ENCODE measurements at places on chromosomes 6 and 20.

DNA sequence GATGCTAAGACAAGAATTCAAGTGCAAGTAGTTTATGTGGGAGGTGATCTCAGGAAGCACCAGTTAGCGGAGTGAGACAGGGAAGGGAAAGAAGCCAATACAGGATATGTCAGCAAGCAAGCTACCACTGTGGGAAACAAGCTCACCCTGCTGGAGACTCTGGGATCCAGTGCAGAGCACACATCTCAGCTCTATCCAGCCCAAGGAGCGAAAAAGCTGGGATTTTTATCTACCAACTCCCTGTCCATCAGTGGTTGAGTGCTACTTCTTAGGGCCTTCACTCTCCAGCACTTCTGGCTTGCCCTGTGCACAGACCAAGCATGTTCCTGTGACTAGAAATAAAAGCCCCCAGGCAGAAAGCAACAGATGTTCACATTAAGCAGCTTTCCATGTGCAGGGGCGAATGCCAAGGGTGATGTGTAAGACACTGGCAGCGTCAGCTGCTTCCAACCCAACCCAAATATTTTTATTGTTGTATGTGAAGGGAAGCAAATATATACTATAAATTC, 10.8 kb upstream of the RNF24 start:
- peak; percentile 71 for DNase-seq

DNA sequence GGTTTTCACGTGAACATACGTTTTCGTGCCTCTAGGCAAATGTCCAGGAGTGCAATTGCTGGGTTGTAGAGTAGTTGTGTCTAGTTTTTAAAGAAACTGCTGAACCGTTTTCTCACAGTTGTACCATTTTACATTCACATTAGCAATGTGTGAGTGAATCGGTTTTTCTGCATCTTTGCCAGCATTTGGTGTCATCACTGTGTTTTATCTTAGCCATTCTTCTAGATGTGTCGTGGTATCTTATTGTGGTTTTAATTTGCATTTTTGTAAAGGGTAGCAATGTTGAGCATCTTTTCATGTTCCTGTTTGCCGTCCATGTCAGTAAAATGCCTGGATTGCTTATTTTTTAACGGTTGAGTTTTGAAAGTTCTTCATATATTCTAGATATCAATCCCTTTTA, 10.2 kb downstream of the DOK5 start:
- peak; percentile 17 for DNase-seq

DNA sequence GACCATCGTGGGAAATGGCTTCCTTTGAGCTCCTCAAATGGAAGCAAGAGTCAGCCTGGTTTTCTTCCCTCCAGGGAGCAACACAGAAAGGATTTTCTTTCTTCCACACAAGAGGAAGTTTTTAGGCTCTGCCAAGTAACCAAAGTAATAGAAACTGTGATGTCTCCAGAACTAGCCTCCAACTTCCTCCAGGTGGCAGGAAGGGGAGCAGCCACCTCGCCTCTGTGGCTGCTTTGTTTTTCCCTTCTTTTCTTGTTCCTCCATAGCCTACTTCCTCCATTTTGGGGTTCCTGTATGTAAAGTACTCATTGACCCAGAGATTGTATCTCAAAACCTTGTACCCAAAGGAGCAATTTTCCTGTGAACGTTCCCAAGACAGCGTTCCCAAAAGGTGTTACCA, 32.7 kb upstream of the CCR6 start:
- DNase-seq = no peak

- DNase-seq = no peak
Measured at GRCh38 chr6:63493557-63493956, 78.7 kb upstream of the LOC128125822 start.

DNA sequence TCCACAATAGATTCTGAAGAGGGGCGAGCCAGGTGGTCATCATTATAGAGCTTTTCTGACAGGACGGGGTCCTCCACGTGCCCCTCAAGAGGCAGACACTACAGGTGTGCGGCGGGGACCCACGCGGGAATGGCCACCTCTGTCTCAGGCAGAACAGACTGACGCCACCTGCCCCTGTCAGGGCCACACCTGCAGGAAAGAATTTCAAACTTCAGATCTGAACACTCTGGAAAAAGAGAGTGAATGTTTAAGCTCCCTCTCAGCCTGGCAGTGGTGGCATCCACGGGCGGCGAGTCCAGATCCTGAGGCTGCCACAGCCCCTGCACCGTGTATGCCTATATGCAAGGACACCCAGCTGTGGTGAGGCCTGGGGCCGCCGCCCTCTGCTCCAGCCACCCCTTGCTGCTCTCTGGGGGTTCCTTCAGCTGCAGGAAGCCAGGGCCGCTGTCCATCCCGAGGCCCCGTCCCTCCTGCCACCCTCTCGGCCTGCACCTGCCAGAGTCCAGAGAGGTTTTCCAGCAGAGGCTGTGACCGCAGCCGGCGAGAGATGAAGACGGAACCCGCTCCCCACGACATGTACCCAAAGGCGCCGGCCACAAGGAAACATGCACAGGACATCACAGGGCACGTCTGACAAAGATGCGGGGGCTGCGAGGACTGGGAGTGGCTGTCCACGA, 234.9 kb downstream of the ERMARD start:
- DNase-seq = no peak

DNA sequence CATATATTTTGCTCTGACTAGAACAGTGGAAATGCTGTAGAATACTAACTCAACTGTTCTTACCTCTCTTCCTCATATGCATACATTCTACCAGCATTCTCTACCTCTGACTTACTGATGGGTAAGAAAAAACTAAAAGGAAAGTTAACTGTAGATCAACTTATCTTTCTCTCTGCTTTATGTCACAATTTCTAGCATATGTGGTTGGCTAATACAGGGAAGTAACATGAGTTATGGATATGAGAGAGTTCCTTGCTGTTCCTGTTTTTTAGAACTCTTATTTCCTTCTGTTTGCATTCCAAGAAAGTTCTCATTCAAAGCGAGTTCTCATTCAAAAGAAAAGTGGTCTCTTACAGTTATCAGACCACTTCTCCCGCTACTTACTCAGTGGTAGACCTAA, 226.8 kb upstream of the SGK1 start:
- DNase-seq = no peak

DNA sequence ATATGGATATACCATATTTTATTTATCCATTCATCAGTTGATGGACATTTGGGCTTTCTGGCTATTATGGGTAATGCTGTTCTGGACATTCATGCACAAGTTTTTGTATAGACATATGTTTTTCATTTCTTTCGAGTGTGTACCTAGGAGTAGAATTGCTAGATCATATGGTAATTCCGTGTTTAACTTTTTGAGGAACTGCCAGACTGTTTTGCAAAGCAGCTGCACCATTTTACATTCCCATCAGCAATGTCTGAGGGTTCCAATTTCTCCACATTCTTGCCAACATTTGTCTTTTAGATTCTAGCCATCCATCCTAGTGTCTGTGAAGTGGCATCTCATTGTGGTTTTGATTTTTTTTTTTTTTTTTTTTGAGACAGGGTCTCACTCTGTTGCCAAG, 20.8 kb downstream of the SRC start:
- peak; percentile 62 for DNase-seq

- no peak for DNase-seq
Measured at GRCh38 chr6:23654745-23655144, 471.3 kb upstream of the NRSN1 start.

- DNase-seq = no peak
Measured at GRCh38 chr6:133953634-133954415, 801 bp downstream of the TBPL1 start.

DNA sequence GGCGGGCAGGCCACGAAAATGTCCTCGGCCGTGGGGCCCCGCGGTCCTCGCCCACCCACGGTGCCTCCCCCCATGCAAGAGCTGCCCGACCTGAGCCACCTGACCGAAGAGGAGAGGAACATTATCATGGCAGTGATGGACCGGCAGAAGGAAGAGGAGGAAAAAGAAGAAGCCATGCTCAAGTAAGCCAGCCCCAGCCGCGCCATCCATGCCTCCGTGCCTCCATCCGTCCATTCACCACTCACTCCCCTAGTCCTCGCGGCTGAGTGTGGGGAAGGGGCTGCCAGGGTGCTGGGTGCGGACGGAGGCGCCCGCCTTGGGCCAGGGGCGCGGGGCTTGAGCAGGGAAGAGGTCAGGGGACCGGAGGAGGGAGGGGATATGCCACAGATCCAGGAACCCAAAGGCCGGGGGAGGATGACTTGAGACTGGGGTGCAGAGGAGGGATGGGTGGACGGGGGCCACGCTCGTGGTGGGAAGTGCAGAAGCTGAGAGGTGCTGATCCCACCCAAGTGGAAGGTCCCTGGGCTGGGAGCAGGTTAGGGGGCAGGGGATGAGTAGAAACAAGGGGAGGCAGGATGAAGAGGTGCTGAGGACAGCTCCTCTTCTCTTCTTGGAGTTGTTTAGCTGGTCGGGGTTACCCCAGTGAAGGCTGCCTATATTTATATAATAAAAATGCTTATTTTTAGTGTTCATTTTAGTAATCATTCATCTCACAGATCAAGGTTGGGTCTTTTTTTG, 825 bp downstream of the RIMS1 start:
- DNase-seq = no peak

DNA sequence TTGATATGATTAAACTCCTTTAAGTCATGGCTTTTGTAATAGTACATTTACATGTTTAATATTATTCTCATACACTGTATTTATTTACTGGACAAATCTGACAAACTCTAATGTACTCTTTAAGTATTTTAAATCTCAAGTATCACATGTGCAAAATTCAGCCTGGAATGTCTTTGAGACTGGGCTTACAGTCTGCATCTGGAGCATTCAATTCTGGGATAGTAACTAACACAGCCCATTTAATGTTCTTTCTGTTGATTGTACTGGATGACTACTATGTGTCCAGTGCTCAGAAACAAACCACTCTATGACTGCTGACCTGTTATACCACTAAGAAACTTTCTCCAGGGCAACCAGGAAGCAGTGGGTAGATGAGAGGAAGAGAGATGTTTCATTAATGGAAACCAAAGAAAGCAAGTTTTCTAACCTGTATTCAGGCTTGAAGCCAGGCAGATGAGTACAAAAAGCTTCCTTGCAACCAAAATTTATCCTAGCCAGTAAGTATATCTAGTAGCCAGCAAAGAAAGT, 26.8 kb downstream of the FBXL4 start:
- DNase-seq = no peak

DNA sequence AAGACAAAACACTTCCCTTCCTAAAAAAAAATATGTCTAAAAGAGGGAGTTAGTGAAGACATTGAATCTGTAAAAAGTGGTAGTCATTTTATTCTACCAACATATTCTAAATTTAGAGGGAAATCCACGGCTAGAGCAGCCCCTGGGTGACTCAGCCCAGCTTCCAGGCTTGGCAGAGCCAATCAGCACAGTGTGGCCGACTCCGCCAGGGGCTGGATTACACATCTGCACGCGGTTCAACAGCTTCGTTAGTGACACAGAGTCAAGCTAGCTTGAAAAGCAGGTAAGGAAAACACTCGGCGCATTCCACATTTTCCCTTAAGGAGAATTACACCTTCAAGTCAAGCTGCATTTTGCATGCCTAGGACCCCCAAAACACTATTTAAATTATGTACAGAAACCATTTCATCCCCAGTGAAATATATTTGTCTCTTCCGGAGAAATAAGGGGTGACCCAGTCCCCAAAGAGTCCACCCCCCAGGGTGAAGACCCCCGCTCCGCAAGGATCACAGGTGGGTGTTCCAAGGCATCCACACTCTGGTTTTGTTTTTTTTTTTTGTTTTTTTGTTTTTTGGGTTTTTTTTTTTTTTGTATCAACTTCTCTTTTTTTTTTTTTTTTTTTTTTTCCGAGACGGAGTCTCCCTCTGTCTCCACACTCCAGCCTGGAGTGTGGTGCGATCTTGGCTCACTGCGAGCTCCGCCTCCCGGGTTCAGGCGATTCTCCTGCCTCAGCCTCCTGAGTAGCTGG, 58.4 kb upstream of the ARID1B start:
- DNase-seq = peak; percentile 35

GRCh38 chr6:133106934-133107333, 134.2 kb upstream of the EYA4 start:
- DNase-seq = no peak

- no peak for DNase-seq
Measured at GRCh38 chr20:22821796-22822195, 213.3 kb upstream of the SSTR4 start.

- no peak for DNase-seq
Measured at GRCh38 chr6:53391170-53391569, 42.4 kb upstream of the ELOVL5 start.

GRCh38 chr20:35146299-35146919, 727 bp downstream of the EDEM2 start:
- peak; percentile 17 for DNase-seq

DNA sequence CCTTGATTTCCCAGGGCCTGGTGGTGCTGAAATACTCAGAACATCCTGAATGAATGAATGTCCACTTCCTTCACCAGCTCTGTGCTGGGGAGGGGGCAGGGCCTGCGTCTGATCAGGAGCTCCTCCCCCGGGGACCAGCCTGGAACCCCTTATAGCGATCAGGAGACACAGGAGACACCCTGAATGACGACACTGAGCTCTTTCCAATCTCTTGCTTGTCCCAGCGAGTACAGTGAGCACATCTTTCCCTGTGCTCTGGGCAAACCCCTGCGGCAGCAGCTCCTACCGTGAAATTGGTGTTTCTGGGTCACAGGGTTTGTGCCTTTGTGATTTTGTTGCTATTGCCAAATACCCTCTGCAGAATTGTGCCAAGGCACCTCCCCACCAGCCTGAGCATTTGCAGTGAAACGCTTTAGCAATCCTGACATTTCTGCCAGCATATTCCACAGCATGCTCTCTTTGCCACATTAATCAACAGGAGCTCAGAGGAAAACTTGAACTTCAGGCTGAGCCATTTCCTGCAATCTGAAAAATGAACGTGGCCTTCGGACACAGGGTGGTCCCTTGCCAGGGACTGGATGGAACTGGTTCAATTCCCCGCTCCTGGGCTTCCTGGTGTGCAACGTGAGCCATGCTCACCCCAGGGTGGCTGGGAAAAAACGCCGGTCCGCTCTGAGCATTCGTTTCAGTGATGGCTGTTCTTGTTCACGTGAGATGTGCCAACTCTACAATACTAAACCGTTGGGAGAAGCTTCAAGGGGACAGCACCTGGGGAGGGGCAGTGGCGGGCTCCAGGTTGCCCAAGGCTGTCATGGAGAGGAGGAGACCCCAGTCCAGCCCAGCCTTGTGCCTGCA, 23.1 kb upstream of the MRGBP start:
- DNase-seq = no peak

- DNase-seq = no peak
Measured at GRCh38 chr6:163254341-163254835, 160.1 kb upstream of the QKI start.

GRCh38 chr6:42338744-42339222, 112.9 kb downstream of the TRERF1 start:
- DNase-seq = peak; percentile 96

All from fibroblast of skin of abdomen (primary cell).